ENCODE measurements at places on chromosomes 3 and 15.
A peak's percentile ranks its signal among the peaks of the same experiment; 100 is the strongest.

DNA sequence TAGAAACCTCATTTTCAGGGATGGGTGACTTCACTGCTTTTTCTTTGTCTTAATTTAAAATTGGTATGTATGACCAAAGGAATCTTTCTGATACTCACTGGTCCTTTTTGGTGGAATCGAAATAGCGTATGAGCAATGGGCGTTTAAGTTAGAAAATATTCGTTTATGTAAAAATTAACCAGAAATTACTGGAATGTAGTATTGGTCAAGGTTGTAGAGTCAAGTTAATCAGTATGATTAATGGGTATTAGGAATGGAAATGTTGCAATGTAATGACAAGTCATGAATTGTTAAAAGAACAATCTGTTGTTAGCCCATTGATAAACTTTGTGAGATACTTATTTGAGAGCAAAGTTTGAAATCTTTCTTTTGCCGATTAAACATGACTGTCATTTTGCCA lies 36.9 kb downstream of the AKAP13 start:
- DNase-seq = no peak

DNA sequence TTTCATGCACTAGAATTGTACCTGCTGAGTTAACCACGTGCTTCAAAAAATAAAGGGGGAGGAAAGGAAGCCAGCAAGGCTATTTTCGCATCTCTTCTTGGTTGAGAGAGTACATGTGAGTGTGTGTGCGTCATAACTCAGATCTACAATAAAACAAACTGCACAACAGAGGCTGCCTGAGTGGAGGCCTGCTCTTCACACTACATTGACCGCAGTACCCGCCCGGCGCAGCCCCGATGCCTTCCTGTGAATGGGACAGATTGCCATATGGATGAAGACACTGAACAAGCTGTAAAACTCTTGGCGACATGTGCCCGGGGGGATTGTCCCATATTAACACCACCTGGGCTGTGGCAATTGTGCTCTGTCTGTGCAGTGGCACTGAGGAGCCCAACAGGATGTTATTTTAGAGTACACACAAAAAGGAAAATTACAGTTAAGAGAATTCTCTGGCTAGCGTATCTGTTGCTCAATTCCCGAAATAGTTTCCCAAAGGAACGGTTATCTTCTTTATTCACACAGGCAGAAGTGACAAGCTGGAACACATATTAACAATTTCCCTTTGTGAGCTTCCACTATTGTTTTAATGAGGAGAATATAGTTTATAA lies 551.5 kb downstream of the FOXP1 start:
- no peak for DNase-seq

- DNase-seq = no peak
Measured at GRCh38 chr3:40923651-40924050, 275.7 kb upstream of the CTNNB1 start.

- no peak for DNase-seq
Measured at GRCh38 chr3:98551236-98551635, 19.5 kb downstream of the GPR15 start.

- DNase-seq = no peak
Measured at GRCh38 chr3:141894524-141895176, 18.2 kb downstream of the ATP1B3 start.

GRCh38 chr15:43749690-43750345 lies 3.6 kb downstream of the PDIA3 start:
- no peak for DNase-seq

DNA sequence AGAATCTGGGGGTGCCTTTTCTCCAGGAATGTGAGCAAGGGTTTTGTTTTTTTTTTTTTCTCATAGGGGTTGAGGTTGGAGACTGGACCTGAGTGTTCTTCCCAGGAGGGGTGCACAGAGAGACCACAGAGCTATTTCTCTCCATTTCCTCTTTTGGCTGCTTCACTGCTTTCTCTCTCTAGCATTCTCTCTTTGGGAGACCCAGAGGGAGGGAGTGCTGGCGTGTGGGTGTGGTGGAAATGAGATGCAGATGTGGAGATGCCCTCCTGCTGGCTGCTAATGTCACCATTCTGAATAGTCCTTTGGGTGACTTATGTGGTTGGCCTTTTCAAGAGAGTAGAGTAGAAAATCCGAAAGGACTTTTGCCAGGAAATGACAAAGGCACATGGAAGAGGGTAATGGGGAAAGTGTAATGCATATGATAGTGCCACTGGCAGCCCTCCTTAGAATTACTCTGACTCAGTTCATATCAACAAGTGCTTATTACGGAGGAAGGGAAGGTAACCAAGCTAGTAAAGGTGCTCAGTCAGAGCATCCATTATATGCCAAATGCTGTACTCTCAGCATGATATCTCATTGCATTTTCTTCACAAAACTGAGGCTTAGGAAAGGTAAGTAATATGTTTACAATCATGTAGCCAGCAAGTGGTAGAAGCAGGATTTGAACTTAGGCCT lies 1.9 kb downstream of the SYN2 start:
- no peak for DNase-seq

GRCh38 chr15:79523266-79523665 lies 91.1 kb downstream of the MINAR1 start:
- no peak for DNase-seq

DNA sequence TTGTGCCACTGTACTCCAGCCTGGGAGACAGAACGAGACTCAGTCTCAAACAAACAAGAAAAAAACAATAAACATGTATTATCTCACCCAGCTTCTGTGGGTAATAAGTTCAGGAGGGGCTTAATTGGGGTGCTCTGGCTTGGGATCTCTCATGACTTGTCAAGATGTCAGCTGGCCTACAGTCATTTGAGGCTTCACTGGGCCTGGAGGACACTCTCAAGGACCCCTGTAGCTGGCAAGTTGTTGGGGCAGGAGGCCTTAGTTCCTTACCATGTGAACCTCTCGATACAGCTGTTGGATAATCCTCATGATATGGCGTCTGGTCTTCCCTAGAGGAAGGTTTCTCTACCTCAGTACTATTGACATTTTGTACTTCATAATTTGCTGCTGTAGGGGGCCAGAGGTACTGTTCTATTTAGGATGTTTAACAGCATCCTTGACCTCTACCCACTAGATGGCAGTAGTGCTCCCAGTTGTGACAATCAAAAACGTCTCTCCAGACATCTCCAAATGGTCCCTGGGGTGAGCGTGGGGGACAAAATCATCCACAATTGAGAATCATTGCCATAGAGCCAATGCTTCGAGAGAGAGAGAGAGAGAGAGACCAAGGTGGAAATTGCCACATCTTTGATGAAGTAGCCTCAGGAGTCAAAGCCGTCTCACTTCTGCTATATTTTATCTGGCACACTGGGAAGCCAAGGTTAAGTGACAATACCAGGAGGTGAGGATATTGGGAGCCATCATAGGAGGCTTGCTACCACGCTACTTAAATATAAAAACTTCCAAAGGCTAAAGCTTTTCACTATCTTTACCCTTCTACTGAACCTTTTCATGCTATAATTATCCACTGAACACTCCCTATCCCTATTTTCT lies 23.9 kb upstream of the SLTM start:
- DNase-seq = peak; percentile 20

- no peak for DNase-seq
Measured at GRCh38 chr15:91664224-91664836, 189.2 kb upstream of the SLCO3A1 start.

DNA sequence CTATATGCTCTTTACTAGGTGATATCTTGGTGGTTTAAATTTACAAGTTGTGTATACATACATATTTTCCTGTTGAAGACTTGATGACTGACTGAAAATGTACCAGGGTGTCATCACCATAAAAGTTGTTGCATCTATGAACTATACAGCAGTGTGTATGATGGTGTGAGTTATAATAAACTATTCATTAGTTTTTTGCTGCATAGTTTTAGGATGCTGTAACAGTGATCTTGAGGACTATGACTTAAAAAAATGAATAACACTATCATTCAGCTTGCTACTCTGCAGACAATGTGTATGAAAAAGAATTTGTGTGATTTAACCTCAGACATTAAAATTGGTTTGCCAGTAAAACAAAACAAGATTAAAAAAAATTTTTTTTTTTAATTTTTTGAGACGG lies 49.0 kb downstream of the UBE2E2 start:
- no peak for DNase-seq

- no peak for DNase-seq
Measured at GRCh38 chr3:171184372-171184771, 157.9 kb upstream of the SLC2A2 start.

GRCh38 chr15:66940368-66940767 lies 125.0 kb upstream of the SMAD3 start:
- DNase-seq = no peak

- no peak for DNase-seq
Measured at GRCh38 chr15:94411846-94412245, 180.5 kb downstream of the MCTP2 start.

- DNase-seq = no peak
Measured at GRCh38 chr3:128945041-128945877, 48.6 kb downstream of the CFAP92 start.

- DNase-seq = no peak
Measured at GRCh38 chr3:39804951-39805350, 4.5 kb upstream of the MYRIP start.

- no peak for DNase-seq
Measured at GRCh38 chr15:39549912-39550311, 31.0 kb upstream of the THBS1 start.

DNA sequence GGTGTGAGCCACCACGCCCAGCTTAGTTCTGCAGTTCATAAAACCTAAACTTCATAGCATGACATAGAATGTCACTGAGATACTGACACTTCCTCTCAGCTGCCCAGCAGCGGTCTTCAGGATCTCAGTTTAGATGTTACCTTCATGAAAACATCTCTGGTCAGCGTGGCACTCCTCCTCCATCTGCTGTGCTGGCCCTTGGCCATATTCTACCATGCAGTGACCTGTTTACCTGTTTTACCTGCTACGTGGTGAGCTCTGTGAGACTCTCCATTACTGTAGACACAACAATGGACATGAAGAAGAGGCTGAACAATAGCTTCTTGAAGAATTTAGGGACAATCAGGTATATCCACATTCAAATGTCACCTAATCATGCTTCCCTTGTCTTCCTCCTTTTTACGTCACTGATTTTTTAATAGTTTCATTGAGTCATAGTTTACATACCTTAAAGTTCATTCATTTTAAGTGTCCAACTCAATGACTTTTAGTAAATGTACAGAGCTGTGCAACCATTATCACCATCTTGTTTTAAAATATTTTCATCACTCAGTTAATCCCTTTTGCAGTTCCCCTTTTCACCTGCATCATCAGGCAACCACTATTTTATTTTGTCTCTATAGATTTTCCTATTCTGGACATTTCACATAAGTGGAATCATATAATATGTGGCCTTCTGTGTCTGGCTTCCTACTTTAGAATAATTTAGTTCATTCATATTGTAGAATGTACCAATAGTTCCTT lies 32.2 kb upstream of the PTPN23 start:
- no peak for DNase-seq

DNA sequence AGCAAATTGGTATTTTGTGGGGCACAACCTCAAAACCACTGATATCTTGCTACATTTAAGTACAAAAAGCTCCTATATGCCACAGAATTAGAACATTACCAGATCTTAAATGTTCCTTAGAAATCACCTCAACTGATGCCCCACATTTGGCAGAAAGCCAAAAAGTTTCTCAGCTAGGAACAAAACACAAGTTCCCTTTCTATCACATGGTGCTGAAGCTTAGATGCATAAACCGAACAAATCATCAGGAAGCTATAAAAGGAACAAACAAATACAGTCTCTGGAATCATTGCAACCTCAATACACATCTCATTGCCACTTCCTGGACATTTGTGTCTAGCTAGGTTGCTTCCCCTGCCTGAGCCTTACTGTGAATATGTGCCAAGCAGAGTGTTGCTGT lies 492.6 kb downstream of the LPP start:
- no peak for DNase-seq

DNA sequence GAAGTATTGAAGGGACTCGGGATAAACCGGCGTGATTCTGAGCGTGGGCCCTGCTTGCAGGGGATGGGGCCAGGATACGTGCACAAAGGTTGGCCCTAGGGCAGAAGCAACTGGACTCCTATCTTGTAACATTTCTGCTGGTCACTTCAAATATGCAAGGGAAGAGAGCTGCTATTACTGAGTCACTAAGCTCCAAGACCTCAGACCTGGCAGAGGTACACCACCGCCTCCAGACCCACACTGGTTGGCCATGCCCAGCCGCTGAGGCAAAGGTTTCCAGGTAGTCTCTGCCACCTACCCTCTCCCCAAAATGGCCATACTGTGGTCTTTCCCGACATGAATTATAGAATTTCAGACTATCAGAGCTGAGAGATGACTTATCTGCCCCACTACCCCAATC lies 13.4 kb upstream of the STRA6 start:
- DNase-seq = no peak

DNA sequence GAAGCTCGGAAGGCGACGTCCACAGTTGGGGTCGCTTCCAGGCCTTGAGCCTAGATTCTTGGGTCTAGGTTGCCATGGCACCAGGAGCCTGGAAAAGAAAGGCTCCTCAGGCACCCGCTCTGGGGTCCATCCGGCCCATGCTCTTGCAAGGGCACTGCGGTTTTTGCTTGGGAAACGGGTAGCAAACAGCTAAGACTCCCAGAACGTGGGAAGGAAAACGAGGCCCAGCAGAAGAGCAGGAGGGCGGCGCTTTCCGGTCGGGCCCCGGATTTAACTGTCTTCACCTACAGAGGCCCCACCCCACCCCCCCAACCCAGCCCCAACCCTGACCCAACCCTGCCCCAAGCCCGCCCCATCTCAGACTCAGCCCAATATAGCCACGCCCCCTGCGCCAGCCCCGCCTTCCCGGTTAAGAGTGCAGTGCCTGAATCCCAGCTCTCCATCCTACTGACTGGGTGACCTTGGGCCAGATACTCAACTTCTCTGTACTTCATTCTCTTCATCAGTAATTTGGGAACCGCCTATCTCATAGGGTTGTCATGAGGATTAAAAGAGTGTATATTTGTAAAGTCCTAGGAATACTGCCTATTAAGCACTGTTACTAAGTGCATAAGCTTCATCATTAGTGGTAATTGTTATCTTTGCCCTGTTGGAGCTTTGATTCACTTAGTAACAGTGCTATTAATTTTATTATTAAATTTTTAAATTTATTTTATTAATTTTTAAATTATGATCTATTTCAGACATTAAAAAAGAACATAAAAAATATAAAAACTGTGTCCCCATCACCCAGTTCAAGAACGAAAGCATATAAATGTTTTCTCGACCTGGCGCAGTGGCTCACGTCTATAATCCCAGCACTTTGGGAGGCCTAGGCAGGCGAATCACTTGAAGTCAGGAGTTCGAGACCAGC lies 28.4 kb upstream of the SMAD6 start:
- DNase-seq = no peak

GRCh38 chr15:37130356-37130755 lies 30.0 kb upstream of the MEIS2 start:
- no peak for DNase-seq
